ENCODE measurements at places on chromosomes 1 and 21.
A peak's percentile ranks its signal among the peaks of the same experiment; 100 is the strongest.

- no peak for DNase-seq
Measured at GRCh38 chr1:207004931-207005830, 27.4 kb downstream of the C1orf116 start.

- no peak for DNase-seq
Measured at GRCh38 chr1:206491616-206492015, 15.7 kb upstream of the RASSF5 start.

DNA sequence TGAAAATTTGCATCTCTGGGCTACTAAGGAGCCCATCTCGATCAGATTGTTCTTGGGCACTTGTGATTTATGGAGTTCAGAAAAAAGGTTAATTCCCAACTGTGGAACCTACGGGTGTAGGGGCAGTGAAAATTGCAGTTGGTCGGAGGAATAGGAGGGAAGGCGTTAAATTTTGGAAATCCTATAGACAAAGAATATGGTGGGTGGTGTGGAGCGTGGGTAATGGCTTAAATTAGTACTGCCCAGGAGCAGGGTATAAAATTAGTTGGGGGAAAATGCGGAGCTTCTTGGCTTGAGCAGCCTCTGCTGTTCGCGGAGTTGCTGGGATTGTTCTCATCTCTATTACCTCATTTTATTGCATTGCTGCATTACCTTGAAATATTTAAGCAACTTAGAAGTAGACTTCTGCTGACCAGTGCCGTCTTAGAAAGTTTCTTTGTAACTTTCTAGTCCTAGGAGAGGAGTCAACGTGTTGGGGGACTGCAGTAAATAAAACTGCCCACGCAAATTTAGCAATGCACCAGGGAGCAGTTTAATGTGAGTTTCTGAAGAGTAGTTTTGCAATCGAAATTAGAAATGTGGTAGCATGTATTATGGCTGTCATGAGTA, 514 bp downstream of the S1PR1 start:
- DNase-seq: no peak

GRCh38 chr1:34714386-34714785, 40.5 kb upstream of the GJB5 start:
- DNase-seq: no peak

DNA sequence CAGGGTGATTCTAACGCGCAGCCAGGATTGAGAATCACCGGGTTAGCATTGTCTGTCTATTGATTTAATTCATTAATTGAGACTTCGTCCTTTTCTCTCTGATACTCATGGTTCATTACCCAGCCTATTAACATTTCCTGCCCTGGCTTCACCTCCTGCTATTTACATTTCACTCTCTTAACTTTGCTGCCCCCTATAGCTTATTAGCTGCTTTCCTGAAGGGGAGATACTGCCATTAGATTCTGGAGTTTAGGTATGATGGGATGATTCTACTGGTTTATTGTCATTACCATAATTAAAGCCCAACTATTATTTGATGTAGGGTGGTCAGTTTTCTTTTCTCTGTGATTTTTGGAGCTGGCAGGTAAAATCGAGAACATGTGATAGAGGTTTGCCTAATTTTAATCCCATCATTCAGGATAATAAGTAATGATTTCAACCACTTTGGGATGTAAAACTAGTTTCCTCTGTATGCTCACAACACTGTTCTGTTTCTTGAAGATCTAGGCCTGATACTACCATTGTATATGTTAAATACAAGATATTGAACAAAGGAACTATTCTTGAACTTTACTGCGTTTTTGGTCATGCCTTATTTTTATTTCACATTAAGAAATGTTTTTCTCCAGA, 6.4 kb downstream of the PPP2R5A start:
- DNase-seq: no peak

- DNase-seq: no peak
Measured at GRCh38 chr1:21149855-21150432, 26.8 kb downstream of the EIF4G3 start.

- DNase-seq: no peak
Measured at GRCh38 chr1:92927870-92928269, 33.4 kb downstream of the DIPK1A start.

DNA sequence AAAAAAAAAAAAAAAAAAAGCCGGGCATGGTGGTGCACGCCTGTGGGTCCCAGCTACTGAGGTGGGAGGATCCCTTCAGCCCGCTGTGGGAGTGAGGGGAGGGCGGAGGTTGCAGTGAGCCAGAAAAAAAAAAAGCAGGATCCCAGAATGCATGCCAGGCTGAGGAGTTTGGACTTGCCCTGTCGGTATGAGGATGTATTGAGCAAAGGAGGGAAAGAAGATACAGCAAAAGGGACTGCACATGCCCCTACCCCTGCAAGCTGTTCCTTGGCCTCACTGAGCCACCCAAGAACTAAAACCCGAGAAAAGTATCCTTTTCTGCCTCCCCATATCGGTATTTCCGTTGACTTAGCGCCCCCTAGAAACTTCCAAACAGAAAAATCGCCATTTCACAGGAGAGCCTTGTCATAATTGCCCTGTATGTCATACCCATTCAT, 1.3 kb upstream of the GPATCH4 start:
- no peak for DNase-seq

GRCh38 chr21:37375866-37376574, 9.4 kb downstream of the DYRK1A start:
- DNase-seq: no peak

DNA sequence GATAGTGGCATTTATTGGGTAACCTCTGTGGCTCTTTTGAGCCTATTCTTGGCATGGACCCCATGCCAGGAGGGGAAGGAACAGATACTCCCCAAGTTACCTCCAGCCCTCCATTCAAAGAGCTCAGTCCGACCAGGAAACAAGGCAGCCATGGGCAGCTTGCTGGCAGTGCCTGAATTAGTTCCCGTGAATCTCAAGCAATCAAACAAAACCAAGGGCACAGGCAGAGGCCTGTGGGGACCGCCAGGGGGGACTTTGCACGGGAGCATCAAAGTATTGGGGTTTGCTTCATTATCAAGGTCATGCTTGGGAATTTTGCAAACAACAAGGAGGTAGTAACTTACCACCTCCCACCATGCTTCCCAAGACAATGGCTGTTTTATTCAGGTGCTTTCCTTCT, 81.2 kb upstream of the IFFO2 start:
- DNase-seq: no peak

DNA sequence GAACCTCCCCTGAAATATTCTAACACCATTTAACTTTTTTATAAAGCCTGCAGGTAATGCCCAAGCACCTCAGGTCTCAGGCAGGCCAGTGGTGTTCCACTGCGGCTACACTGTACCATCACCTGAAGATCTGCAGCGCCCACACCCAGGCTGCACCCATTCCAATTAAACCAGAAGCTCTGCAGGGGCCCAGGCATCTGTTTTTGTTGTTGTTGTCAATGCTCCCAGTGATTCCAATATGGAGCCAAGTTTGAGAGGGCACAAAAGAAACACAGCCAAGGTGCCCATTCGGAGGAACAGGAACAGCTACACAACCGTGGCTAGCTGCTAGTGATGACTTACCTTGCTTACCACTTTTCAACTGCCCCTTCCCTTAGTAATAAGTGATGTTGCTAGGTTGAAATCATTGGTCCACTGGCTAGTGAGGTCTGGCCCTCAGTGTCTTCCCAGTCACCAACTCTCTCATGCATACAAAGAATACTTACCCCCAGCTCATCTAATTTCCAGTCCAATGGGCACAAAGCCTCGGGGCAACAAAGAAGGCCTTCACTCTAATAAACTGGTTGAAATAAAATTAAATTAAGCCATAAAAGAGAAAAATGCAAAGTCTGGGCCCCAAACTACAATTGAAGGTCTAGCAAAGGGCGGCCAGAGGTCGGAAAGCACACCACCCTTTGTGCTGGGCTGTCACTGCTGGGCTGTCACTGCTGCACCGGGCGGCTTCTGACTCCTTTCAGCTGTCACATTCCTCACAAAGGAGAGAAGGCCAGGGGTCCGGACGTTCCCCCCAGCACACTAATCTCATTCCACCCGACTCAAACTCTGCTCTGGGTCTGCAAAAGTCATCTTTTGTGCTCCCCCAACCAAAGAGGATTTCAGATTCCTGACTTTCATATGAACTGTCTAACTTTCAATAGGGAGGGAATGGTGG, 34.9 kb downstream of the SIPA1L2 start:
- no peak for DNase-seq

- no peak for DNase-seq
Measured at GRCh38 chr1:177211231-177211630, 40.5 kb downstream of the BRINP2 start.

DNA sequence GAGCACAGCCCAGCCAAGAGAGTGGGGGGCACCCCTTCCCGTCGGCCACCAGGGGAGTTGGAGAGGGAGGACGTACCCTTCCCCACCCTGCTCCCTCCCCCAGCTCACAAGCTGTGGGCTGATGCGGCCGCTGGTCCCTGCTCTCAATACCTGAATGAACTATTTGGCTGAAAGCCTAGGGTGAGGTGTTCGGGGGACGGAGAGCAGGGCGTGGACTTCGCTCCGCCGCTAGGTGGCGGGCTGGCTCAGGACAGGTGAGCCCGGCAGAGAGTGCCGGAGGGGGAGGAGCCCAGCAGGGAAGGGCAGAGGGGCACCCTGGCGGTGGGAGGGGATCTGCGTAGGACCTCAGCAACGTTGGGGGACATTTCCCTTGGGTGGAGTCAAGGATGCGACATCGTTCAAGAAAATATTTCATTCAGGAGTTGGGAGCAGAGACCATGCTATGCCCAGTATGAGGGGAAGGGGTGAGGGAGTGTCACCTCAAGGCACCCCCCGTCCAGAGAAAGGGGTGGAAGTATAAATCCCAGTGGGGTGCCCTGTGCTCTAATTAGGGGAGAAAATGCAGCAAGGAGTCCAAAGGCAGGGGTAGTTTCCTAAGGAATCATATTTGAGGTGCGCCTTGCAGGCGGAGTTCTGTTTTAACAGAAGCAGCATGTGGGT, 12.0 kb upstream of the RHBG start:
- peak; percentile 38 for DNase-seq

- DNase-seq: no peak
Measured at GRCh38 chr1:199177241-199177640, 538.4 kb downstream of the PTPRC start.

- no peak for DNase-seq
Measured at GRCh38 chr1:93992954-93993353, 83.7 kb upstream of the GCLM start.

GRCh38 chr21:35819134-35819533, 241.2 kb downstream of the SETD4 start:
- DNase-seq: no peak

GRCh38 chr1:187816646-187817045, 987.9 kb downstream of the PLA2G4A start:
- no peak for DNase-seq

Data from activated T-helper 1 cell treated with Interleukin-2 at 50 U/mL for 16 hours (primary cell).